ENCODE measurements at places on chromosomes 6 and 20.

- DNase-seq: no peak
Measured at GRCh38 chr20:7347409-7347808, 579.9 kb downstream of the BMP2 start.

DNA sequence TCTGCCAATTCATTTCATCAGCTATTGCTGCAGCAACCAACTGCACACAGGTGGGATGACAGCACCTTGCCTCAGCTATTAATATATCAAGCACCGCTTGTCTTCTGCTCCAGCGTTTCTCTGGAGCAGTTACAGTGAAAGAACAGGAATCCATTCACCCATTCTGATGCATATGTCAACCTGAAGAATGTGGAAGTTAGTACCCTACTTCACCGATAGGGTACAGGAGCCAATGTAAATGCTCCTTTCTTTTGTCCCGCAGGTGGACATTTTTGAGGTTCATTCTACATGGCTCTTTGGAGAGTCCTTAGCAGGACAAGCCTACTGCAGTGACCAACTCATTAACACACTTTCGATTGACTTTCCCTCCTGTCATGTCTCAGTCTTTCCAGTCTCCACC lies 139.9 kb upstream of the PRND start:
- no peak for DNase-seq

DNA sequence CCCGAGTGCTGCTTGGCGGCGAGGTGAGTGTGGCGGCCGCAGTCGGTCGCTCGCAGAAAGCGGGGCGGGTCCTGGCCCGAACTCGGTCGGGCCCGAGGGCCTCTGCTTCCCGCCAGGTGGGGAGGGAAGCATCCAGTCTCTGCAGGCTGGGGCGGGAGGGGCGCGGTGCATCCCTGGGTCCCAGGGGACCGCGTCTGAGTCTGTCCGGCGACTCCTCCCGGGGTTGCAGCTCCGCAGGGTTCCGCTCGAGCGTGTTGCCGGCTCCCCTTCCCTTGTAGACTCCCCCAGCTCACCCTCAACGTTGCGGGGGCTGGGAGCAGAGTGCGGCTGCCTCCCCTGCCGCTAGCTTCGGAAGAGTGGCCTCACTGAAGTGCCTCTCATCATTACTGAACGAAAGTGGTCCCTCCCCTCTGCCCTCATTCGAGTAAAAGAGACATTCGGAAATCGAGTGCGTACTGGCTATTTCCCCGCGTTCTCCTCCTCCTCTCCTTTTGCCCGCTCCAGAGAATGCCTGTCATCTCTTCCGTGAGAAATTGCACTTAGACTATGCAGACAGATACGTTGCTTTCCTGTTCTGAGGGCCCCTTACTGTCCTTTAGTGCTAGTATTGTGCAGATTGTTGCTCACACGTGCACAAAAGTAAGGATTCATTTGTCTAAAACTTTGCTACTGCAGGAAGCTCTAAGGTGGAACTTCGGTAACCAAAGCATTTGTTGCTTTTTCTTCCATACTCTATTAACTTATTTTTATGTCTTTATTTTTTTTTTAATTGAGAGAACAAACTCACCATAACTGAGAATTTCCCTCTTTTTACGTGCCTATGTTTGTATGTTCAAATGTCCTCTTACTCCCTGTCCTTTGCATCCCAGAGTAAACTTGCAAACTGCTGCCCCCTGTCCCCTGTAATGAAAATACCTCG lies 751 bp downstream of the MAP3K4 start:
- DNase-seq: no peak

DNA sequence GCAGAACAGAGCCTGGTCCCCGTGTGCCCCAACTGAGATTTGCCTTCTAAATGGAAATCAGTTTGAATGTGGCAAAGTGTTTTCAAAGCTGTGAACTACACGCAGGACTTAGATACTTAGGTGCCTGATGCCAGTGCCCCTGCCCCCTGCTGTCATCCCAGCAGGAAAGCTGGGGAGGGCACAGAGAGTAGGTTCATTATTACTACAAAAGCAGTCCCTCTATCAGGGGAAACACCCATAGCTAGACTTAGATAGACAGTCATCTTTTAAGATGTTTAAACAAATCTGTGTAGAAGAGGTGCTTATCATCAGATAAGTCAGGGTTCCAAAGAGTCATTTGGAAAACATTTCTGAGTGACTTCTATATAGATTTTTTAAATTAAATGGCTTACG lies 155.0 kb upstream of the SNX9 start:
- DNase-seq: no peak

DNA sequence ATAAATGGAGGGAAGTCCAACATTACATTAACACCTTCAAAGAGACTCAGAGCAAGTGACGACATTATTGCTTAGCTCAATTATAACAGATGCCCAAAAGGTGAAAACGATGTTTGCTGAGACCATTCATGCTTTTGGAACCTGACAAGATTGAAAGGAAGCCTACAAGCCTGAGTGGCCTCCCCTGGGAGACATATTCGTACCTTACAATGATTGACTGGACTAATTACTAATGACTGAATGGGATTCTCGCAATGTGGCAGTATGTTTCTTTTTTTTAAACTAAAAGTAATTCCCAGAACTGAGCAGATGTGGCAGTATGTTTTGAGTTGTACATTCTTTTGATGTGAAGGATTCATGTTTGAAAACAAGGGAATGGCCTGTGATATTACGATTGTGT lies 49.9 kb downstream of the VEGFA start:
- no peak for DNase-seq

DNA sequence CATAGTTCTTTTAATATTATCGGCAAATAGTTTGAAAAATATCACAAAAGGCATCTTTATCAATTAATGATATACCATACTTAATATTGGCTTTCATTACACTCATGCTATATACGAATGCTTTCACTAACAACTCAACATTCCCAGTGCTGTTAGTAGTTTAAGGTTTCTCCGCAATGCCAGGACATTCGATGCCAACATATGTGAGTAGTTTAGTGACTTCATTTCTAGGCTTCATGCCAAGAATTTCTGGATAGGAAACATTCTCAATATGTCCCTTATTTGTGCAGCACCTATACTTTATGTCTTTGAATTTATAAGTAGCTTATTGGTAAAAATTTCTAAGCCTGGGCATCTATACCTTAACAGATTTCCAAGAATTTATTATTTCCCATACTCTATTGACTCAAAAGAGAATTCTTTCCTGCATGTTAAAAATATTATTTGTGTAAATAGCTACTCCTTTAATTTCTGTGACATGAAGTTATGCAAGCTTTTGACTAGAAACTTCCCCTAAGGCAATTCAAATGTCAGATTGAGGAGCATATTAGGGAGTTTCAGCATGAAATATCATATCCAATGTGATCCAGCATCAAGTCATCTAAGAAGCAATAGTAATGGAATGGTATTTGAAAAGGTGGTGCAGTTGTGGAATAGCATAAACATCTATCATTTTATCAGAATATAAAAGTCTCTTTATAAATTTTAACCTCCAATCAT lies 236.0 kb upstream of the STXBP5 start:
- DNase-seq: no peak
